NCI-H1436 treated with DMSO at 0.1 percent for 48 hours (cell line): ENCODE measurements at places on chromosomes 3 and 15.

GRCh38 chr3:183038221-183038620 is 57.9 kb upstream of the DCUN1D1 start:
- no peak for DNase-seq

- DNase-seq = peak; percentile 37
Measured at GRCh38 chr15:64464276-64465005, 4.1 kb downstream of the ZNF609 start.

DNA sequence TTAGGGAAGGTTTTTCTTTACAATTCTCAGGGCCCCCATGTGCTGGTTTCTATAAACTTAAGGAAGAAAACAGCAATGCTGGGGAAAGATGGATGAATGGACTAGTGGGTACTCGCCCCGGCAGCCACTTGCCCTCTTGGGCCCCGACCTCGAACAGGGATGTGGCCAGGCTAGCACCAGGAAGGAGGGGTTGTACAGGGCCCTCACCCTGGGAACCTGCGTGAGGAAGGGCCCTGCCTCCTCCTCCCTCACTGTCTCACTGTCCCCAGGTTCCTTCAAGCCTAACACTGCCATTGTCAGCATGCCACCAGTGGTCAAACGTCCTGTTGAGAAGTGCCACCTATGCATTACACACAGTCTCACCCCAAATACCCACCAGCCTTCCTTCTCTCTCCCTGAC is 9.1 kb downstream of the ADAMTS17 start:
- no peak for DNase-seq

- DNase-seq = no peak
Measured at GRCh38 chr15:39415634-39416033, 165.2 kb upstream of the THBS1 start.

DNA sequence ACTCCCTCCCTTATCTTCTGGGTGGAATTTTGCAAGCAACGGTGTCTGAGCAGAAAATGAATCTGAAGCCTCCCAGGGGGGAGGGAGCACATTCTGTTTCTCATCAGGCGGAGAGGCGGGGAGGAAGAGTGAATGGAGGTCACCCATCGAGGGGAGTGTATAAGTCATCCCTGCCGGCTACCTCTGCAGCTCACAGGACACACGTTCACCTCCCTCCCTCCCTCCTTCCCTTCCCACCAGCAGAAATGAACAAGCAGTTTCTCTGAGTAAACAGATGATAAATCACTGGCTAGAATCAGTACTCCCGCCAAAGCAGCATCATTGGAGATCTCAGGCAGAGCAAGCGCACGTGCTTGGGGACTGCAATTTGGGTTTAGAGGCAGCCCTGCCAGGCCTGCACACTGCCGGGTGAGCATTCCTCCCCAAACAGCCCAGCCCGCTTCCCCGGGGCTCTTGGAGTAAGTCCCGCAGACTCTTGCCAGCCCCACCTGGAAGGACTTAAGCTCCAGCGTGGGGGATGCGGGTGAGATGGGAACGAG is 38.3 kb downstream of the CPN2 start:
- DNase-seq = no peak

GRCh38 chr3:142853270-142854168 is 35.4 kb downstream of the PCOLCE2 start:
- no peak for DNase-seq

DNA sequence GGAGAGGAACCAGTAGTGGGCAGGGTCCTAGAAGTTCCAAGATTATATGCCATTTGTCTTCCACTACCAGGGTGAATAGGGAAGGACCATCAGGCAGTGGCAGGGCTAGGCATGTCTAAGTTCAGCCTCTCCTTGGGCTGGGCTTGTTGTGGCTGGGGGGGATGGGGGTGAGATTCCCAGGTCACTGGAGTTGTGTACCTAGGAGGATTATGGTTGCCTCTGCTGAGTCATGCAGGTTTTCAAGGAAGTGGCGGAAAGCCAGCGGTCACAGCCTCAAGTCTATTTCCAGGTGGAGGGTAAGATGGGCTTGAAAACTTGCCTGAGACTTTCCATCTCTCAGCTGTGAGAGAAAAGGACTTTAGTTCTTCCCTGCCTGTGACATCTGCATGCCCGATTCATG is 1407.1 kb downstream of the SI start:
- no peak for DNase-seq

GRCh38 chr3:78858910-78859309 is 908.9 kb downstream of the ROBO1 start:
- no peak for DNase-seq

DNA sequence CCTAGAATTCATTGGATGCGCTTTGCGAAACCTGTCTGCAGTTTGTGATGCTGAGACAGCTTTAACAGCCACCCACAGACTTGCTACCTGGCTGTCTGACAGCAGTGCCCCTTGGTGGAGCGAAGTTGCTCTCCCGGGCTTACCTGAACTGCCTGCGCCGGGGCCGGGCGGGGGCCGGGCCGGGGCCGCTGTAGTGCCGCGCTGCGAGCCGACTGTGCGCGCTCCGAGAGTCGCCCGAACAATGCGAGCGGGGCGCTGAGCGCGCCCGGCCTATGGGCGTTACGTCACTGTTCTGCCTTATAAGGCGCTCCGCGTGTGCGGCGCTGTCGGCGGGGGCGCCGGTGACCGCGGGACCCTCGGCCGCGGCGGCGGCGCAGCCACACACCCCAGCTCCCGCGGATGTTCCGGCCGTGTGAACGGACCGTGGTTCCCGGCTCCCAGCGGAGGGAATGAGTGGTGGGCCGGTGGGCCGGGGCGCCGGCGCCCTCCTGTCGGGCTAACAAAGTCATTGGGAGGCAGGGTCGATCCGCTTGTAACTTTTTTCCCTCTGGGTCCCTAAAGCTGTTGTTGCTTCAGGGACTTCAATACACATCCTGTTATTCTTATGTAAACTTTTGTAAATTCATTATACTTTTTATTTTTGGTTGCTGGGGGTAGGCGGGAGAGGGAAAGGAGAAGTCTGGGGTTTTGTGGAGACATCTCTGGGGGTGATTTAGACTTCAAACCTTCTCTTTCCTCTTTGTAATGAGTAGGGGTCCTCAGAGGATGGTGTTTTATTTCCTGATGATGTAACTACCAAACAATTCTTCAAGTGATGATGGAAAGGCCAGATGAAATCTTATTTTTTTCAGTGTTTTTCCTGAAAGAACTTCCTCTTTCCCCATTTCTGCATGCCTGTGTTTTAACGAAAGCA is 58.5 kb downstream of the CMSS1 start:
- DNase-seq = no peak

- no peak for DNase-seq
Measured at GRCh38 chr3:132536442-132537153, 60.5 kb upstream of the ACKR4 start.

- DNase-seq = no peak
Measured at GRCh38 chr15:72155003-72155621, 36.9 kb downstream of the SENP8 start.

- DNase-seq = no peak
Measured at GRCh38 chr3:48879307-48879993, 19.2 kb downstream of the SLC25A20 start.

GRCh38 chr3:76044601-76045600 is 259.6 kb upstream of the ZNF717 start:
- DNase-seq = no peak

GRCh38 chr3:77373619-77374018 is 333.7 kb downstream of the ROBO2 start:
- DNase-seq = no peak

DNA sequence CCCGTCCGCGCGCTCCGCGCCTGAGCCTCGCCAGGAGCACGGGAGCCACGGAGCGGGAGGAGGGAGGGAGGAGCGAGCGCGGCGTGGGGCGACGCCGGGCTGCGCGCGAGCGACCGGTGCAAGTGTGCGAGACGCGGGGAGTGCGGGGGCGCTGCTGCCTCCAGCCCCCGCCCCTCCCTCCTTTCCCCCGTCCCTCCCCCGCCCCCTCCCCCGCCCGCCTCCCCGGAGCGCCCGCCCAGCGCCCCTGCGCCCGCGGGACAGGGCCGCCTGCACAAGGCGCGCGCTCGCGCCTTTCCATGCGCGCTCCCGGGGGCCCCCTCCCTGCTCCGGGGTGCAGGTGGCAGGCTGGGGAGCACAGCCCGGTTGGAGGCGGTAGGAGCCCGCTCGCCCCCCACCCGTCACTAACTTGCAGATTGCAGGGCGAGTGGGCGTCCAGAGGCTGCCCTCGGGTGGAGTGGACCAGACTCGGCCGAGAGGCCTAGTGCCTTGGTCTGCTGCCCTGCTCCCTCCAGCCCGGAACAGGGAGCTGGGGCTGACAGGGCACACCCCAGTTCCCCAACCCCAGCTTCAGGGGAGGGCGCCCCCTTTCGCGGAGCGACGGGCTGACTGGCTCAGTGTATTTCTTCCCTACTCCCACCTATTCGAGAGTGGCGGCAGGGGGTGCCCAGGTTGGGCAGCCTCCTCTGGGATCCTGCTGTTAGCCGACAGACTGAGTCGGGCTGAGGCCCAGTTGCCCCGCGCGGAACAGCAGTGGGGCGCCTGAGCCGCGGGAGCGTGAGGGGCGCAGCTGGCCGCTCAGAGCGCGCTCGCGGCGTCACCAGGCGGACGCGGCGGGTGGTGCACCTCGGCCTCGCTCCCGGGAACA is at the start of gene WNT7A:
Gene WNT7A, minus strand, starts transcription at position 126 of the 865 bp plus-strand sequence. CDS start 255 bp downstream, outside the sequence.
- DNase-seq = no peak

DNA sequence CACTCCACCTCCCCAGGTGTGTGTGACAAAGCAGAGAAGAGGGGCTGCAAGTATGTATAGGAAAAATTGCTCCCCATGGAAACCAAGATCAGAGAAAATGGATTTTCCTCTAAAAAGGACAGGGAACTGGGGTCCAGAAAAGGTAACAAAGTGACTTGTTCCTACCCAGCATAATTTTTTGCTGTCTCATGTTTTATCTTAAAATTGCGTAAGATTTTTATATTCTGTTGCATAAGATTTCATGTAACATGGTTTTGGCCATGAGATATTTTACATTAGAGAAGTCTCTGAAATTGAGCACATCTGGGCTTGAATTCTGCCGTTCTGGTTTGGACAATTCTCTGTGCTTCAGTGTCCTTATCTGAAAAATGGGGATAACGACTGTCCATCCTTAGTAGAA is 335.7 kb upstream of the RORA start:
- no peak for DNase-seq

DNA sequence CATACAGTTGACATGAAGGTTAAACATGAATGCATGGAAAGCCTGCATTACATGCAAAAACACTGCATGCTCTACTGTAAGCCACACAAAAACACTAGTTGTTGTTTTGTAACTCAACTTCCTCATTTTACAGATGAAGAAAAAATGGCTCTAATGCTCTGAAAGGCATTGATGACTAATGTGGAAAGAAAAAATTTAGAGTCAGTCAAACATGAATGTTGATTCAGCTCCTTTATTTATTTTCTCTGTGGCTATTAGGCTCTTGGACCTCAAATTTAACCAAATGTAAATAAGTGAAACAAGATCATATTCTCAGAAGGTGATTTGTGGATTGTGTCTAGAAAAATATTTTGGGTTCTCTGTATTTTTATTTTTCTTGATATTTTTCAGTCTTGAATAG is 336.7 kb upstream of the ZNF717 start:
- DNase-seq = no peak
